ENCODE measurements at places on chromosomes 7 and 10.
A peak's percentile ranks its signal among the peaks of the same experiment; 100 is the strongest.

DNA sequence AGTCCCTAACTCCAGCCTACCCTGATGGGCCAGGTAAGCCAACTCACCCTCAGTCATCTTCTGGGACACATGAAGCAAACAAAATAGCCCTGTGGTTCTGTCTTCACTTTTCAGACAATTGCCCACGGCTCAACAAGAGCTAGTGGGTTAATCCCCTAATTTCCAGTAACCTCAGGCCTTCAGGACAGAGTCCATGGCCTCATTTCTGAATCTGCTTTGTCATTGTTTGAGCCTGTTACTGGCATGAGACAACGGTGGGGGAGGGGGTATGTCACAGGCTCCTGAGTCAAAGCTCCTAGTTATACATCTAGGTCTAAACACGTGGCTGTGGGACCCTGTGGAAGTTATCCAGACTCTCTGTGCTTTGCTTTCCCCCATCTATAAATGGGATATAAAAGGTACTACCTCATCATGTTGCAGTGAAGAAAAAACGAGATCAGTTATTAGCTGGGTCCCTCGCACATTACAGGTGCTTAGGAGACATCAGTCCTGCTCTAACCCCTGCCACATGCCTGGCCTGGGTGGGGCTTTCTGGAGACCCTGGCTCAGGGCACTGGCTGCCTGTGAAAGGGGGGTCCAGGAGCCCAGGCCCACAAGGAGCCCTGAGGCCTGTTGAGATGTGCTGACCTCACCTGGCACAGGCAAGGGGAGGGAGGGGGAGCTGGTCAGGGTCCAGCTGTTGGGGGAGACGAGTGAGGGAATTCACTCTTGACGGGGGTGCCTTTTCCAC is 16.5 kb downstream of the MAT1A start:
- DNase-seq, result no peak

DNA sequence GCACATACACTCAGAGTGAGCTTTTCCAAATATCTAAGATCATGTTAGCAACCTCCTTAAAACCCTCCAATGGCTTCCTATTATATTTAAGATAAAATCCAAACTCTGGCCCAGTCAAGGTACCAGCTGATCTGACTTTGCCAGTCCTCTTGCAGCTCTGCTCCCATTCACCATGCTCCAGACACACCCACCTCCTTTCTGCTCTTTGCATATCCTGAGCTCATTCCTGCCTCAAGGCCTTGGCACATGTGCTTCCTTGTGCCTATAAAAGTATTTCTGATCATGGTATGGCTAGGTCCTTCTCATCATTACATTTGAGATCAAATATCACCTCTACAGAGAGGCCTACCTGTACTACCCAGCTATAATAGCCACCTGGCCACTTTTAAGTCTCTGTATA is 27.5 kb downstream of the XPNPEP1 start:
- no peak for DNase-seq

DNA sequence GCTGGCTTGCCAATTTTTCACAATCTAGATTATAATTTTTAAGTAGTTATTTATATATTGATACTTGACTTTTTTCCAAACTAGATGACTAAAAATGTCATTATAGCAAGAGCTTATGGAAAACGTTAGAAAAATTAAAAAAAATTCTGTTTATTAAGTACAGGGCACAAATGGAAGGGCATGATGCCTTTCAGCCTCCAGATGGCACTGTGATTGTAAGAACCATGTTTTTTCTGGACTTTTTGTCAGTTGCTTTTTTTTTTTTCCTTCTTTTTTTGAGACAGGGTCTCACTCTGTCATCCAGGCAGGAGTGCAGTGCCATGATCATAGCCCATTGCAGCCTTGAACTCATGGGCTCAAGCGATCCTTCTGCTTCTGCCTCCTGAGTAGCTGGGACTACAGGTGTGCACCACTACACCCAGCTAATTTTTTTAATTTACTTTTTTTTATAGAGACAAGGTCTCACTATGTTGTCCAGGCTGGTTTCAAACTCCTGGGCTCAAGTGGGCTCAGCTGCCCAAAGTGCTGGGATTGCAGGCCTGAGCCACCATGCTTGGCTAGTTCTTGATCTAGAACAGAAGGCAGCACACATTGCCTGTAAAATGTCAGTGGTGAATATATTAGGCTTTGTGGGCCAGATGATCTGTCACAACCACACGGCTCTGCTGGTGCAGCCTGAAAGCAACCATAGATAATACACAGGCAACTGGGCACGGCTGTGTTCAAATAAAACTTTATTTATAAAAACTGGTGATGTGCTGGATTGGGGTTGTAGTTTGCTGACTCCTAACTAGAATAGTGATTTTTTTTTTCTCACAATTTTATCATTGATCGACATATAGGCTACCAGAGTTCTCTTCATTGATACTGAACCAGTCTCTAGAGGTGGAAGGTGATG is 27.4 kb downstream of the UCMA start:
- DNase-seq, result peak; percentile 11

GRCh38 chr10:115790220-115790619 is 482.8 kb downstream of the GFRA1 start:
- DNase-seq, result no peak

DNA sequence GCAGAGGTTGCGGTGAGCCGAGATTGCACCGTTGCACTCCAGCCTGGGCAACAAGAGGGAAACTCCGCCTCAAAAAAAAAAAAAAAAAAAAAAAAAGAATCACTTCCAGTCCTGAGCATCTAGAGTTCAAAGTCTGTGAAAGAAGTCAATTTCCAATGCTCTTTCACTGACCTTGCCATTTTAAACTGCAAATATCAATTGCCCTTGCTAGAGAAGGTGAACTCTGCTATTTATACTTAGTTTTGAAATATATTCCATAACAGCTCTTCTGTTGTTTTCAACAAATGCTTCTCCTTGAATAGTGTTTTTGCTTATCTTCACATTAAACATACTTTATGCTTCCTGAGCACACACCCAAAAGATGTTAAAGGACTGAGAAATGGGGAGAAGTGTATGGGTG is 331.3 kb downstream of the PHTF2 start:
- DNase-seq, result no peak

DNA sequence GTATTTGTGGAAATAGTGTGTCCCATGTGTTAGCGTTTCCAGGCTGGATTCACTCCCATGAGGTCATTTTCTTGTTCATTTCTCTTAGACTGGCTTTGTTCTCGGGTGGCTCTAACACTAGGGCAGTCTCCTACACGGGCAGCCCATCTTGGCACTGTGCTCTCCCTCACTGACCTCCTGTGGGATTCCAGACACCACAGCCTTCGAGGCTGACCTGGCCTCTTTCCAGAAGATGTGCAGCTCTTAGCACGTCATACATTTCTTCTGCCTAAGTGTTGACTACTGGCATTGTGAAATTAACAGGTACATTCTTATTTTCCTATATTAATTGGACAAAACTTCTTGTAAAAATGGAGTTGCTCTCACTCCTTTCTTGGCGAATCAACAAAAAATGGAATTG is 72.8 kb downstream of the INSYN2A start:
- DNase-seq, result no peak

DNA sequence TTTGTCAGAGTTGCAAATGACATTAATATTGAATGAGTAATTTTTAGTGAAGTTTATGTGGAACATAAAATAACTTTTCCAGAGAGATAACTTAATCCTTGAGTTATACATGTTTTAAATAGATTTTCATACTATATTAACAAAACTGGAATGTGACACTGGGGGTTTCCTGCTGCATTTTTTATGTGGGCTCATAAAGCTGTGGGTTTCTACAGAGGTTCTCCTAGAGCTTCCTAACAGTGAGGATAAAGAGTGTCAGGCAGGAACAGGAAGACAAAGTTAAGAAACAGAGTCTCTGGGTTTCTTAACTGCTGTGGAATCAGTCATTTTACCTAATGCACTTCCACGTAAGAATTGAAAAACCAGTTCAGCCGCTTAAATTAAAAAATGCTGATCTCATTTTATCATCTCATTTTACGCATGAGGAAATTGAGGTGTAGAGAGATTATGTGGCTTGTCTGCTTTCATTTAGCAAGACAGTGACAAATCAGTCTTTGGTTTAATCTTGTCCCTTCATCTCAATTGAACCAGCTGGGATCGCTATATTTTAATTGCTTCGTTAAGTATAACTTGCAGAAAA is 5.0 kb downstream of the CD36 start:
- no peak for DNase-seq
